ENCODE measurements at places on chromosomes 5 and 9. TPM values are rescaled to one million over a fixed set of nuclear protein-coding genes. Genes with fewer than 3 reads are reported as not detected.

DNA sequence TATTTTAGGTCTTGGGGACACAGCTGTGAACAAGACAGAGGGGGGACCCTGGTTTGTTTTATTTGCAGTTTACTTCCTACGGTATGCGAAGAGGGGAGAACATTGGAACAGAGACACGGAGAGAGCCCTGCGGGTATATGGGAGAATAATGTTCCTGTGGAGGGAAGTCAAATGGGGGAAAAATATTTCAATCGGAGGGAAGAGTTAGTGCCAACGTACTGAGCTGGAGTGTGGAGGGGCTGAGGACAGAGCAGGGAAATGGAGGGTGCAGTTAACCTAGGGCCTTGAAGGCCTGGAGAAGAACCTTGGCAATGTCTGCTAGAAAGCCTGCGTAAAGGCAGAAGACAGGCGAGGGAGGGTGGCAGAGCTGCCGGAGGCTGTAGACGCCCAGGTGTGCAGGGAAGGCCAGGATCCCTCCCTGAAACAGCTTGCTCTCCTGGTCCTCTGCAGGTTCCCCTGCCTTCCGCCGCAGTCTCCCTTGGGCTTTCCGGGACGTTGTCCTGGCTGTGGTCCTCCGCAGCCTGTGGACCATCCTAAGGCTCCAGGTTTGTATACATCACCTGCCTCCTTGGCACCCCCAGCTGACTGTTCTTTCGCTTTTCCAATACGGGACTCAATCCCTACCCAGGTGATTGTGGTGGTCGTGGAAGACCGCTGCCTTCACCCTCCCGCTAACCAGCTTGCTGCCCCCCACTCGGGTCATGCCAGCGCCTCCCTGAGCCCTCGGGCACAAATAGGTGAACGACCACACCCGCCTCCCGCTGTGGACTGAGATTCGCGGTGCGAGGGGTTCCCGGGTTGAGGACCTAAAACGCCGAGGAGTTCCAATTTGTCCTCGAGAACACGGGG, 1.9 kb upstream of the RACK1 start:
- no peak for DNase-seq

DNA sequence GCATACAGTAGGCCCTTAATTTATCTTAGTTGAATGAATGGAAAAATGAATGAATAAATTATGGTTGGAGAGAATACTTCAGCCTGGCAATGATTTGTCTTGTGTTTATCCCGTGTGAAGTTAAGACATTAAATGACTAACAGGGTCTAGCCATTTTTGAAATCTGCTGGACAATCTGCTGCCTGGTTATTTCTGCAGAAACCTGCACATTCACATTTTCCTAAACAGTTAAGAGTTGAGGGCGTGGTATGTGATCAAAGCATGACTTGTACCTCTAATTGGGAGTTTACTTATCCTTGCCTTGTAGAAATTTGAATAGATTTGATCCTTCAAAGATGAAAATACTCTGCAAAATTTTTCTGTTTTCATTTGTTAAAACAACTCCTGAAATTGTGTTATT, 34.6 kb upstream of the NDFIP1 start:
- no peak for DNase-seq

DNA sequence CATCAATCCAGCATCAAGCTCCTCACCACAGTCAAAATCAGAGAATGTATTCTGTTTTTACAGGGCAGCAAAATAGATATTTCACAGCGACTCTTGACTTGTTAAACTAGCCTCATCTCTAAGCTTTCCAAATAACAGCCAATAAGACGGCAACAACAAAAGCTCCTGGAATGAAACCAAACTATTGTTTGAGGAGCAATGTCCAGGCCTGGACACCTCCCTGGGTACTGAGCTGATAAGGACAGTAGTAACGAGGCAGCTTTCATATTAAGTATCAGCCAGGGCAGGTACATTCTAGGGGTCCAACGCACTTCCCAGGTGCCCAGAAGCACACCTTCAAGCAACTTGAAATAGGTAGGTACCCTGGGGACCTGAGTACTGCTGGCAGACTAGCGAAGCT, 260.3 kb downstream of the ENC1 start:
- no peak for DNase-seq

C8G gene
- 0.94 TPM for total RNA-seq

- no peak for DNase-seq
Measured at GRCh38 chr5:169768416-169768815, 131.3 kb downstream of the DOCK2 start.

CTSV gene
- 1.4 TPM for total RNA-seq

ARAP3 gene
- total RNA-seq: 5.2 TPM

- no peak for DNase-seq
Measured at GRCh38 chr5:96320797-96321196, 112.3 kb downstream of the PCSK1 start.

- no peak for DNase-seq
Measured at GRCh38 chr5:180776376-180776775, 26.2 kb downstream of the MGAT1 start.

INSL6 gene
- total RNA-seq: not detected

DNA sequence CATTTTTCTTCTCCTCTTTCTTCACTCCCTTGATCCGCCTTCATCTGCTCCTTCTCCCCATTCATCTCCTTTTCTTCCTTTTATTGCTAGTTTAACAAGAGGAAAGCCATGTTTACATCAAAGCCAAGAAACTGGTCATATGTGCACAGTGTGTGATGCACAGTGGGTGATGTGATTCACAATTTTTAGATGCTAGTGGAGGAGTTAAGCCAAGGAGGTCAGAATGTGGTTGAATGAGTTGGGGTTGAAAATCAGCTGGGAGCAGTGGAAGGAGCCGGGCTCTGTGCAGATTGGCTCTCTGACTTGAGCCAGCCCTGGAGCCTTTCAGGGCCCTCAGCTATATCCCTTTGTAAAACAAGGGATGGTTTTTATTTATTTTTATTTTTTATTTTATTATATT, 7.3 kb downstream of the ACER2 start:
- no peak for DNase-seq

Data from activated CD4-positive, alpha-beta memory T cell treated with anti-CD3 and anti-CD28 coated beads for 36 hours (primary cell).